ENCODE measurements at places on chromosomes 3 and 15.

DNA sequence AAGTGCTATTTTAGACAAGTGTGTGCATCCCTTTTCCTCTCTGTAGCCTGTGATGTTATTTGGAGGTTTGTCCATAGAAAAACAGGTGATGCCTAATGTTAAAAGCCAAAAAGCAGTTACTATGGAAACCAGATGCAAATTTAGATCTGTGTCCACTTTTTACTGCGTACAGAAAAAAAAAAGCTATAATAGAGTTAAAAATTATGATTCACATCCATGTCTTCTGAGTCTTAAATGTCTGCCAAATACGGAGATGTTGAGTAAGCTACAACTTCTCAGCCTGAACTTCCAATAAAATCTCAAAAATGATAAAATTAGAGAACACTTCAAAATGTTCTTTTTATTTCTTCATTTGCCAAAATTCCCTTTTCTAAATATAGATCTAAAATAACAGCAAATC, 74.2 kb upstream of the GAP43 start:
- no peak for DNase-seq

GRCh38 chr3:71942432-71943187, 157.7 kb upstream of the PROK2 start:
- no peak for DNase-seq

GRCh38 chr15:55289011-55289745, 435 bp downstream of the RAB27A start:
- DNase-seq: no peak

DNA sequence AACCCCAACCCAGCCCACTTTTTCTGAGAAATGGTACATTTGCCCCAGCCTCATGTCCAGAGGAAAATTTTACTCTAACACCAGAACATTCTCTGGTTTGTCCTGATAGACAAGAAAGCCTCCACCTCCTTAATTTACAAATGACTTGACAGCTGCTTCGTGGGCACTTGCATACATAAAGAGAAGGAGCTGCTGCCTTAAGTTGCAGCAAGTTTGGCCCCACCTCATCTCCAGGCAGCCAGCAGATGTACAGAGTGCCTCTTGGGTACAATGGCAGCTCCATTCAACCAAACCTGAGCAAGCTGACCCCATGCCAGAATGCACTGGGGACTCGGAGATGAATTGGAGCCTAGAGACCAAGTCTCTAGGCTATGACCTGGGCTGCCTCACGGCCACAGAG, 6.2 kb upstream of the H1-8 start:
- no peak for DNase-seq

- no peak for DNase-seq
These were observed 9.2 kb downstream of the THBS1 start for GRCh38 chr15:39589815-39590644.

All from stimulated activated CD4-positive, alpha-beta T cell treated with anti-CD3 and anti-CD28 coated beads, Interleukin-2, amount 100 ng/mL, for 48 hours (primary cell).